Upper lobe of right lung (tissue), 1 donor: ENCODE measurements at places on chromosomes 7 and 10. TPM values are rescaled to one million over a fixed set of nuclear protein-coding genes. Genes with fewer than 3 reads are reported as not detected.
A peak's percentile ranks its signal among the peaks of the same experiment; 100 is the strongest.

DNA sequence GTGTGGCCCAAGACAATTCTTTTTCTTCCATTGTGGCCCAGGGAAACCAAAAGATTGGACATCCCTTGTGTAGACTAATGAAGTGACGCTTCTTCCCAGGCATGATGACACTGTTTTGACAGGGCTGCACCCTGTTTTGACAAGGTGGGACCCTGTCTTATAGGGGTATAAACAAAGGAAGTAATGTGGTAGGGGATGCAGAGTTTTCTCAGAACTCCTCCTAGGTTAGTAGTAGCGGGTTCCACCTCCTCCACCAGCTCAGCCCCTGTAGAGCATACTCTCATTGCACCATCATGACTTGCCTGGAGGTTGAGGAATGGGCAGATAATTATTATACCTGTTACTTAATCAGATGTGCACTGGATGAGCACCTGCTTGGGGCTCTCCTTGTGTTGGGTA lies 123.1 kb downstream of the CCNY start:
- no peak for DNase-seq

DNA sequence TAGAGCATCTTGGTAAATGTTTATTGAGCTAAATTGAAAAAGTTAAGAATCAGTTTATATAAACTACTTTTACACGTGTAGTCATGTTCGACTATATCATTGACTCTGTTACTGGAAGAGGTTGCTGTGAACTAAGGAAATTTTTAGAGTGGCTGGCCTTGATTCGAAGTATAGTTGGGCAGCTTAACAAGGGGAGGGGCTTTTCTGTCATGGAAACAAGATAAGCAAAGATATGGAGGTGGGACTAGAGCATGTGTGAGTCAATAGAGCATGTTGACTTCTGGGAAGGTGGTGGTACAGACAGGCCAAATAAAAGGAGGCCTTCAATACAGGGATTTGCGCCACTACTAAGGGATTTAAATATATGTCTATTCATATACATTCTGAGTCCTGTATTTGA lies 7.6 kb downstream of the ATP5F1C start:
- no peak for DNase-seq

DNA sequence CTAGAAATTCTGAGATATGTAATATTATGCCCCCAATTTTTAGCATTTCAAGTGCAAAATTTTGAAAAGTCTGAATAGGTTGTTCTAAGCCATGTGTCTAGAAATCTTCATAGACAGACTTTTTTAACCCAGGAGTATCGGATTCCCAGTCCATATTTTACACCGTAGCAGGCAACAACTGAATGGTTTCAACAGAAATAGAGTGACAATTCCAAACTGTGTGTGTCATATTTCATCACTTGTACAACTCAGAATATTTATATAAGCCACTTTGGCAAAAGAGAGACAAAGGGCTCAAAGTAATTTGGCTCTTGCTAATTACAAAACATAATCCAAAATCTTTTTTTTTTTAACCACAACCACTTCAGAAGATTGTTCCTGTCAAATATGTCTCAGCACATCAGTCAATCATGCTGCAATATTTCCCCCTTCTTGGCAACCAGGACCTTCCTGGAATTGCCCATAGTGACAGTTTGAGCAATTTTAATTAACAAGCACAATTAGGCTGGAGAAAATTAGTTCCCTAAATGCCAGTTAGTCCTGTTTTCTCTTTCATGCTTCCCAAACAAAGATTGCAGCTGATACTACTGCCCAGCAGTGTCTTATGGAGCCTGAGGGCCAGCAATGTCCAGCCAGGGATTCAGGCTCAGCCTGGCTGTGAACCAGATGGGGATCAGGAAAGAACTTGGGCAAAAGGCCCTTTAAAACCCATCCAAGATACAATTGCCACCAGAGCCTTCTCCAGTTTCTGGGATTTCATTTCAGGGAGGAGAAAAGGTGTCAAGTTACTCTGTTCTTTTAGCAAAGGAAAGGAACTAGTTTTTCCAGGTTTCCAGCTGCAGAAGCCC lies 533.3 kb upstream of the GHITM start:
- no peak for DNase-seq

GRCh38 chr10:17833656-17834055 lies 24.5 kb downstream of the MRC1 start:
- DNase-seq, result no peak

DNA sequence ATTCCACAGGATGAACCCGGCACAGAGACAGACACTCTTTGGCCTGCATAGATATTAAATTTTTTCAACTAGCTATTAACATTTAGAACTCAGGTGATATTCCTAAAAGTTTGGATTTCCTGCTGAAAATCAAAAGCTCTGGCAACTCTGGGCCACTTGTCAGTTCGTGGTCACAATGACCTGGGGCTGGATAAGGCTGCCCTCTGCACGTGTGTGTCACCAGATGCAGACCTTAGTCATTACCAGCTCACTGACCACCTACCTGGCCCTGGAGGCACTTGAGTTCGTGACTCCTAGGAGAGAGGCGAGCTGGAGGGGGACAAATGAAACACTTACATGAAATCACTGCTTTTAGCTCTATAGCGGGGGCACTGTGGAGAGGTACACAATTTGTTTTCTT lies 126.5 kb downstream of the HIPK2 start:
- DNase-seq, result no peak

DNA sequence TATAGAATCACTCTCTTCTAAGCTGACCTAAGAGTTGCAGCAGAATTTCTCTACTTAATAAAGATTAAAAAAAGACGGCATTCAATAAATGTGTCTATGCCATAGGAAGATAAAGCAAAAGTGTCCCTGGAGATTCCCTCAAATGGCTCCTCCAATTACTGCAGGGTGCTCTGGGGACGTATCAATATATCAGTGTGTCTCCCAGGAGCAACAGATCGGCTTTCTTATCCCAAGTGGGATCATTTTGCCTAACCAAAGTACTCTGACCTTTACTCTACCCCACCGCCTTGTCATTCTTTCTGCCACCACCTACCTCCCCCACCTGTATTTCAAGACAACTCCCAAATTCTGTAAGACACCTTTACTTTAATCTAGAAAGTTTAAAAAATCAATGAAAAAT lies 202.0 kb upstream of the SEMA3C start:
- no peak for DNase-seq

- no peak for DNase-seq
These were observed 31.4 kb downstream of the PALS2 start for GRCh38 chr7:24604630-24605029.

GRCh38 chr7:139034855-139035585 lies 822 bp downstream of the ZC3HAV1L start:
- DNase-seq, result no peak

- DNase-seq, result no peak
These were observed 604 bp upstream of the SHTN1 start for GRCh38 chr10:117005527-117006055.

GRCh38 chr10:26797340-26797739 lies 63.4 kb downstream of the ABI1 start:
- no peak for DNase-seq

DNA sequence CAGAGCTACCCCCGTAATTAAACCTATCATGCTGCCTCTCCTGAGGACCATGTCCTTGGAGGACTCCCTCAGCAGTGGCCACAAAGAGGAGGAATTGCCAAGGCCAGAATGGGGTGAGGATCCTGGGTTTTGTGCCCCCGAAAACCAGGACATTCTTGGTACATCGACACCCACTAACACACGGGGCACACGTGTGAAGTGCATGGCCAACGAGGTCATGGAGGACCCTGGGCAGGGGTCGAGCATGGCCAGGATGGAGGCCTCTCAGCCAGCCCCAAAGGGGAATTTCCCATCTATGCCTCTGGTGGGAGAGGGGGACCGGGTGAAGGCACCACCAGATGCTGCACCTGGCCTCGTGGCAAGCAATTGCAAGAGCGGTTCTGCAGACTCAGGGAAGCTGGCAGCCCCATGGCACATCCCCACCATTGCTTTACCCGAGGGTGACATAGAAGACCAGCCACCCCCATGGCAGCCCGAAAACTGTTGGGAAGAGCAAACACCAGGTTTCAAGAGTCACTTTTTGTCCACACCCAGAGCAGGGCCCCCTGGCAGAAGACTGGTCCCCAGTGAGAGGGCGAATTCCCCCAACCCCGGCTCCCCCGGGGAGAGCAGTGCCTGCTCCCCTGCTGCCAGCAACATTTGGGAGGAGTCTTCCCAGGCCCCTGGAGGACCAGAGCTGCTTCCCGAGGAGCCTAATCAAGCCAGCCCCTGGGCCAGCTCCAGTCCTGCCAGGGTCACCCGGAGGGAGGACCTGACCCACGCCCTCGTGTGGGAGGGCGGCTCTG lies 26.4 kb downstream of the C10orf71 start:
- DNase-seq, result no peak

- no peak for DNase-seq
These were observed 1.9 kb downstream of the ZKSCAN1 start for GRCh38 chr7:100017300-100017699.

- no peak for DNase-seq
These were observed 19.1 kb upstream of the OPALIN start for GRCh38 chr10:96377816-96378294.

GRCh38 chr7:25124465-25125136 lies 459 bp downstream of the CYCS start:
- no peak for DNase-seq

GRCh38 chr10:11798845-11799735 lies 24.1 kb upstream of the PROSER2 start:
- no peak for DNase-seq

DNA sequence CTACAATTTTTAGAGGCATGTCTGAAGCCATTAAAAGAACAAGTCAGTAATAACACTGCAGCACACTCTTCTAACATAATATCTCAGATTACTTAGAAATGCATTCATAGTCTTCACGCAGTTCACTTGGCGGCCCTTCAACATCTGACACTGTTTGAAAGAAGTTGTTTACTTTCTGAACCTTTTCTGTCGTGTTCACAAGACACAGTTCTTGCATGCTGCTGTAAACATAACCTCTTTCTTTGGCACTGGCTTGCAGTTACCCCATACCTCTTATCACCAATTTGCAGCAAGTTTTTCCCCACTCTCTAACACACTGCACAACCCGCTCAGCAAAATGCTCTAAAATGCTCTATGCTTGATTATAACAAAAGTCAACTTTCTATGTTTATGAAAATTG lies 12.0 kb downstream of the PIP4K2A start:
- DNase-seq, result no peak

DNA sequence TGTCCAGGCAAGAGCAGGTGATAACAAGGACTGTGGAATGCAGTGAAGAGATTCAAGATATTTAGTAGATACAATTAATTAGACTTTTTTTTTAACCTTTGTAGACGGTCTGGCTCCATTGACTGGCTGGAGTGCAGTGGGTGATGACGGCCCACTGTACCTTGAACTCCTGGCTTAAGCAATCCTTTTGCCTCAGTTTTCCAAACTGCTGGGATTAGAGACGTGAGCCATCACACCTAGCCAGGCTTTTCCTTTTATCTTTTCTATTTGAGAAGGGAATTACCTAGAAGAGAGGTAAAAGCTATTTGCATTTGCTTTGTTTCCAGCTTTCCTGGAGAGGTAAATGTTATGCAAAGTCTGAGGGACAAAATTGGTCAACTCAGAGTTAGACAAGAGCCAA lies 213.0 kb upstream of the MAGI2 start:
- no peak for DNase-seq

- DNase-seq, result no peak
These were observed 71.1 kb upstream of the SLC39A12 start for GRCh38 chr10:17880601-17881000.

- no peak for DNase-seq
These were observed 143.3 kb downstream of the SNX10 start for GRCh38 chr7:26434974-26435373.

DNA sequence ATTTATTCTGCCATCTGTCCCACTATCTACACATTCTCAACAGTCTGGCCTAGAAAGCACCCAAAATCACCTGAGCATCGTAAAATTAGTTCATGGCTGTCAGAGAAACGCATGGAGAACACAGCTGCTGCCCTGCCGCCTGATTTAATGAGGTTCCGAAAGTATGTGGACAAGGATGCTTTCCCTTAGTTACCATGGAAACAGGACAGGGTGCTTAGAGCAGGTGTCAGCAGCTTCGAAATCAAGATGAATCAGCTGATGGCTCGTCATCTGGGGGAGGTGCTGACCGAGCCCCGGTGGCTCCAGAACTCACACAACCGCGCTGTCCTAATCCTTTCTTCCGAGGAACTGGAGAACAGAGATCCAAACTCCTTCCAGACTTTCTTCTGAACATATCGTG lies 151.5 kb downstream of the TEX36 start:
- no peak for DNase-seq

DNA sequence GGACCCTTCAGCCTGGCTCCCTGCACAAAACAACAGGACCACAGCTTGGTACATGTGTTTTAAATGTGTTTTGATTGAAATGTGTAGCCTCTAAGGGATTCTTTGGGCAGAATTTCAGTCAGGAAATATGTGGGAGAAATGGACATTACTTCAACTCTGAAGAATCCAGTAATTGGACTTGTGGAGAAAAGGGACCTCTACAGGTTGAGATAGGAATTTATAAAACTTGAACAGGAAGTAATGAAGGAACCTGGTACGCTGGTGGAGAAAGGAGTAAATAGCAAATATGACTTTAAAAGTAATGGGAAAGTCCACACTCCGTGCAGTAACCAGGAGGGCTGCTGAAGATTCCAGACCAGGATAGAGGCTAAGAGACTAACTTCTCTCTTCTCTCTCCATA lies 220.5 kb downstream of the LHFPL3 start:
- no peak for DNase-seq

- DNase-seq, result no peak
These were observed 117.6 kb upstream of the FERD3L start for GRCh38 chr7:19262826-19263225.

- no peak for DNase-seq
These were observed 12.7 kb downstream of the GSTO2 start for GRCh38 chr10:104281694-104282093.

- peak; percentile 33 for DNase-seq
These were observed 3.5 kb downstream of the JAKMIP3 start for GRCh38 chr10:132069122-132069848.

The TMEM130 gene
- total RNA-seq, result 20.0 TPM

The MMD2 gene
- not detected for total RNA-seq

The TMEM184A gene
- total RNA-seq, result 4.4 TPM

The WNT8B gene
- not detected for total RNA-seq

The TAS2R3 gene
- total RNA-seq, result 1.6 TPM

The ATOH7 gene
- not detected for total RNA-seq

The ZC3HAV1L gene
- 6.4 TPM for total RNA-seq

The ADRB1 gene
- 18.6 TPM for total RNA-seq

The NUTM2E gene
- not detected for total RNA-seq

The ITGB8 gene
- total RNA-seq, result 4.6 TPM

The CLEC5A gene
- 10.6 TPM for total RNA-seq

The SH2D4B gene
- 0.43 TPM for total RNA-seq

The ZNF487 gene
- 5.6 TPM for total RNA-seq

The MMP21 gene
- not detected for total RNA-seq

The METTL27 gene
- 2.3 TPM for total RNA-seq
